Panc1 (cell line): ENCODE measurements at places on chromosomes 16 and 17. TPM values are rescaled to one million over a fixed set of nuclear protein-coding genes. Genes with fewer than 3 reads are reported as not detected.

Gene MT1H
- not detected for total RNA-seq

Gene CNTNAP4
- not detected for total RNA-seq

Gene REXO5
- total RNA-seq = 13.6 TPM

Gene MYH8
- total RNA-seq = not detected

Gene ERN1
- total RNA-seq = 12.1 TPM

Gene SLX4
- 15.5 TPM for total RNA-seq

Gene SLFN14
- not detected for total RNA-seq

DNA sequence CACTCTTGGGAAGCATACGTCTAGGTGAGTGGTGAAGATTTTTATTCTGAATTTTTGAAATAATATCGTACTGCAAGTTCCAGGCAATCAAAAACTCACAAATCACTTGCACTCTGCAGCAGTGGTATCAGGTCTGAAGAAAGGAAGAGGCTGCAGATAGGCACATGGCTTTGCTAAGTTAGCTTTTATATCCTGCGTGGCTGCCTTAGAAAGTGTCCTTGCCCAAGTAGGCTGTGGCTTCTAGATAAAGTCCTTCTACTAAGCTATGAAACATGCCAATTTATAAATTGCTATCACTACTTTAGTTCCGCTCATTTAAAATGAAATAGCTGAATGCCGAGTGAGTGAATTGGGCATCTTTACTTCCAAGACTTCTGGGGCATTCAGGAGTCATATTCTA, 17.9 kb downstream of the WWOX start:
- no peak for DNase-seq

GRCh38 chr17:8326511-8327302, 12.9 kb upstream of the ODF4 start:
- no peak for DNase-seq

- DNase-seq = no peak
Observed at GRCh38 chr17:50884439-50885311, 18.5 kb upstream of the TOB1 start.

DNA sequence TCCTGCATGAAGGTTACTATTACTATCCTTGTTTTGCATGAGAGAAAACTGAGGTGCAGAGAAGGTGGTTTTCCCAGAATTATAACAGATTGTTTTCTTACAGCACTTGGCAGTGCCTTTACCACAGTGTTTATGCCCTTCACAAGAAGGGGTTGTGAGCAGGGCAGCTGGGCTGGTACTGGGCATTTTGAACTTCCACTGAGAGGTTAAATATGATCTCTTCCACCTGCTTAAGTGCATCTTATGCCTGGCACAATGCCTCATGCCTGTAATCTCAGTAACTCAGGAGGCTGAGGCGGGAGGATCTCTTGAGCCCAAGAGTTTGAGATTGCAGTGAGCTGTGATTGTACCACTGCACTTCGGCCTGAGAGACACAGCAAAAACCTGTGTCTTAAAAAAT, 36.2 kb downstream of the NDE1 start:
- no peak for DNase-seq

- no peak for DNase-seq
Observed at GRCh38 chr17:39408360-39408759, 6.9 kb upstream of the FBXL20 start.

DNA sequence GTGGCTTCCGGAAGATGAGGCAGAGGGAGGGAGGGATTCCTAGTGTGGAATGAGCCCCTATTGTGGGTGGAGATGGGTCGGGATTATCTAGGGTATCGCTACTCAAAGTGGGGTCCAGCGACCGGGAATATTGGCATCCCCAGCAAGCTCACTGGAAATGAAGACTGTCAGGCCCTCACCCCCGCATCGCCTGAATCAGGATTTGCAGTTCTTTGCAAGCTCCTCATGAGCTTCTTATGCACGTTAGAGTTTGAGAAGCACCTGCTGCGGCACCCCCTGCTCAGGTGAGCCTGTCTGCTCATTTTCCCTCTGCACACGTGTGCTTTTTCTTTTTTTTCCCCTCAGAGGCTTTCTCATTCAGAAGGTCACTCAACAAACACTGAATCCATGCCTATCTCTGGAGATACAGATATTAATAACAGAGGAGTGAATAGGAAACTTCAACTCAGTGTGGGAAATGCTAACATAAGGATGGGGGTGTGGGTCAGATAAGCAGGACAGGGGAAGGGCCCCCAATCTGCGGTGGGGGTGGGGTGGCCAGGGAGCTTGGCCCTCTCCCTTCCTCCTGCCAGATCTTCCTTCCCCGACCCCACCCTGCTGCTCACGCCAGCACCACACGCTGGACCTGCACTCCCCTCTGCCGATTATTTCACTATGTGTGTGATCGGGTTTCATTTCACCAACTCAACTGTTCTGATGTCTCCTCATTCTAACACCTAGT, 67.7 kb upstream of the NFAT5 start:
- no peak for DNase-seq

- DNase-seq = no peak
Observed at GRCh38 chr17:45093444-45094110, 32.5 kb downstream of the NMT1 start.

DNA sequence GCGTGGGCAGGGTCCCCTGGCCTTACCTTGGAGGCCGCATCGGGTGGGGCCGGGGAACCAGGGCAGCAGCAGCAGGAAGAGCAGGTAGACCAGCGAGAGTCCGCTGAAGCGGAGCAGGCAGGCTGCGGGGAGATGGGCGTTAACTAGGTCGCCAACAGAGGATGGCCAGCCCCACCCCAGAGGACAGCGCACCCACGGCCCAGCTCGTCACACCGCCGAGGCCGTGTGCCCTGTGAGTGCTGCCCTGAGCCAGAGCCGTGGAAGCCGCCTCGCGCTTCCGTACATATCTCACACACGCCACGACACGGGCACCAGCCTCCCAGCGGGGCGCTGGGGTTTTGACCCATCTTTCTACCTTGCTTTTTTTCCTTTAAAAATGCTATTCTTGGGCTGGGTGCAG, 35.7 kb downstream of the PIEZO1 start:
- no peak for DNase-seq

GRCh38 chr17:34259146-34259545, 4.1 kb downstream of the CCL2 start:
- no peak for DNase-seq
